ENCODE measurements at places on chromosomes 6 and 20.

DNA sequence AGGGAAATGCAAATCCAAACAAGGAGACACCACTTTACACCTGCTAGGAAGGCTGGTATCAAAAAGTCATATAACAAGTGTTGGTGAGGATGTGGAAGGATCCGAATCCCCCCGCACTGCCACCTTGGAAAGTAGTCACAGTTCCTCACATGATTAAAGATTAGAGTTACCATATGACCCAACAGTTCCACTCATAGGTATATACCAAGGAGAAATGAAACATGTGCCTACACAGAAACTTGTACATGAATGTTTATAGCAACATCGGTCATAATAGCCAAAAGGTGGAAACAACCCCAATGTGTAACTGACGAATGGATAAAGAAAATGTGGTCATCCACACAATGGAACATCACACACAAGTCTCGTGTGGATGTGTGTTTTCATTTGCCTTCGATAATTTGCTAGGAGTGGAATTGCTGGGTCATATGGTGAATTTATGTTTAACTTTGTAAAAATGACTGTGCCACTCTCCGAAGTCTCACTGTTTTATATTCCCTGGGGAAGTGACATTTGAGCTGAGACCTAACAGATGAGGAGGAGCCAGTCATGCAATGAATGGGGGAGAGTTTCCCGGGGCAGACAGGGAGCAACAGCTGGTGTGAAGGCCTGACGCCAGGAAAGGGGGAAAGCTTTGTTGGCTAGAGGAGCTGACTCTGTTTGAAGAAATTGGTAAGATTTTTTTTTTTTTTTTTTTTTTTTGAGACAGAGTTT lies 125.9 kb upstream of the MLN start:
- no peak for DNase-seq

DNA sequence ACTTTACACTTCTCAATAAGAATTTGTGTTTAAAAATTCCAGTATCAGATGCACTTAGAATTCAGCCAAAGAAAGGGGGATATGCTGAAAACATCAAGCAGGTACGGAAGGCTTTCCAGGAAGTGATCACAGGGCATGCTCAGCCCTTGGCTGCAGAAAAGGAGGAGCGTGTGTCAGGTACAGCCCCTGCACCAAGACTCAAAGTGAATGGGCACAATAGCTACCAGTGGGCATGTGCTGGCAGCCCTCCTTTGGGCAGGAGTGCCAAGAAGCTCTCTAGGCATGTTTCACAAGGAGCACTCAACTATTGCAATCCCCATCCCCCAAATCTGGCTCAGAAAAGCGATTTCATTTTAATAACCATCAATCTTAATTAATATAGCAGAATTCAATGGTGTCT lies 298.8 kb downstream of the GMDS start:
- no peak for DNase-seq

DNA sequence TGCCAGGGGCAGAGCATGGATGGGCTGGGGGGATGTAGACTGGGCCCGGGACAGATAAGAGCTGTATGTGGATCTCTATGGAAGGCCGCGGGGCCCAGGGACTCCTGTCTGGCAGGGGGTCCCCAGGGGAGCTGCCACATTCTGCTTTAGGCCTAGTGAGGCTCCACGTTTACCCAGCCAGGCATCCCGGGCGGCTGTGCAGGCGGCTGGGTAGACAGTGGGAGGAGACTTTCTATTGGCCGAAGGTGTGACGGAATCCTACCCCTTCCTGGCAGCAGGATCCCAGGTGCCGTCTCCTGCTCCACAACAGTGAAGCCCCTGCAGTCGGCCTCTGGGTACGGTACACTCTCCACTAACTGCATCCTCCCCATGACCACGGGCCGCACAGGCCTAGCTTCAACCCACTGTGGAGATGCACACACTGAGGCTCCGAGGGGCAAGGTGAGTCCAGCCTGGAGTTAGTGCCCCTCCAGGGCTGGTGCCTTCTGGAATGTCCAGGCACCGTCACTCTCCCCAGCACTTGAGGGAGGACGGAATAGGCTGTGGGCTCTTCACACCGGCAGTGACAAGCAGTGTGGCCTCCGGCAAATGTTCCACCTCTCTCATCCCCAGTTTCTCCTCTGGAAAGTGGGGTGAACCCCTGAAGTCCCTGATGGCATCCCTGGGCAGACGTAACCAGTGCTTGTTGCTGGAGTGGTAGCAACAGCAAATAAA lies 36.8 kb upstream of the ZBP1 start:
- no peak for DNase-seq

GRCh38 chr6:80725156-80725930 lies 618.9 kb downstream of the BCKDHB start:
- no peak for DNase-seq
